ENCODE measurements at places on chromosomes 12 and 14.
A peak's percentile ranks its signal among the peaks of the same experiment; 100 is the strongest.

DNA sequence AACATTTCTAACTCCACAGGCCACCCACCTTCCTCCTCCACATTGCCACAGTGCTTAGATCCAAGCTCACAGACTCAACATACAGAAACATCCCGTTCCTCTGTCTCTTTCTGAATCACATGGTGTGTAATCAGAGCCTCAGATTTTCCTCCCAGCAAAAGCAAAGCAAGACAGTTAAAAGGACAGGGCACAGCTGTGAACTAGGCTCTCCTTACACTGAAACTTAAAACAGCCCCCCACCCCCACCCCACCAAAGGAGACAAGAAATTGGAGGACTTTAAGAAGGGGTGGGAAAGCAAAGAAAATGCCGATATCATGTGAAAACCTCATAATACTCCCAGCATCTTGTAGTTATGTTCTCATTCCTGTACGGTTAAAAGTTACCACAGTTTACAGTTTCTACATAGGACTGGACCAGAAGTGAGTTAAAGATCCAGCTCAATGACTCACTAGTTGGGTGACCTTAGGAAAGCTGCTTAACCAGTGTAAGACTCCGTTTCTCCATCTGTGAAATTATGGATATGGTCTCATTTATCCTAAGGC lies 4.8 kb downstream of the YBX3 start:
- DNase-seq = no peak

DNA sequence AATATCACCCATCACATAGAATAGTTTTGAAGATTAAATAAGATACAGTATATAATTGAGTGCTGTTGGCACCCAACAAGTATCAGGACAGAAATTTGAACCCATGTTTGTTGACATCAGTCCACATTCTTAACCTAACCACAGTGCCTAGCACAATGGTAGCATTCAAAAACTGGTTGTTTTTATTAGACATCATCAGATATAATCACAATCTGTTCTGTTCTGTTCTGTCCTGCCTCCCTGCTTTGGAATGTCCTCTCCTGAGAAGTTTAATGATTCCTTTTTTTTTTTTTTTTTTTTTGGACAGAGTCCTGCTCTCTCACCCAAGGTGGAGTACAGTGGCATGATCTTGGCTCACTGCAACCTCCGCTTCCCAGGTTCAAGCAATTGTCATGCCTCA lies 476.6 kb downstream of the RMST start:
- no peak for DNase-seq

- no peak for DNase-seq
Observed at GRCh38 chr12:12482150-12482761, 80.4 kb downstream of the DUSP16 start.

- DNase-seq = no peak
Observed at GRCh38 chr12:115362339-115362976, 678.5 kb upstream of the TBX3 start.

DNA sequence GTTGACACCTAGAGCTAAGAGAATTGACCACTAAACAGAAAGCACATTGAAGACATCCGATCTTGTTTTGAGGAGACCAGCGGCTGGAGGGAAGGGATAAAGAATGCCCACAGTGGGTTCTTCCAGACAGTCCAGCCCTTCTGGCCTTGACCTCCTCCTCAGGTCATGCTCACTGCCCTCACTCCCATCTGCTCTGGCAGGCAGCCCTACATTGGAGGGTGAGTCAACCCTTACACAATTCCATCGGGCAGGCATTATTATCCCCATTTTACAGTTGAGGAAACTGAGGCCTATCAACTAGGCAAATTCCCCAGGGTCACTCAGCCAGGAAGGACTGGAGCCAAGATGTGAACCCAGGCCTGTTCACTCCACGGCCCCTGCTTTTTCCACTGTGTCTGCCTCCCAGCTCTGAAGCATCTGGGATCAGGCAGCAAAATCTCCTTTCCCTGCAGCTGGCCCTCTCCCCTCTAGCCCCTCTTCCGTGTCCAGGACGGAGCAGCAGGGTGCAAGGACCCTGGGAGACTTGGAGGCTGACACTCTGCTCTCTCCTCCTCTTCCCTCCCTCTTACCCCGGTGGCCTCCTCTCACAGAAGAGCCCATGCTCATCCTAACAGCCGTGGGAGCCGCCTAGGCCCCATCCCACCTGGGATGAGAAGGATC lies 5.3 kb downstream of the SCNN1A start:
- no peak for DNase-seq

DNA sequence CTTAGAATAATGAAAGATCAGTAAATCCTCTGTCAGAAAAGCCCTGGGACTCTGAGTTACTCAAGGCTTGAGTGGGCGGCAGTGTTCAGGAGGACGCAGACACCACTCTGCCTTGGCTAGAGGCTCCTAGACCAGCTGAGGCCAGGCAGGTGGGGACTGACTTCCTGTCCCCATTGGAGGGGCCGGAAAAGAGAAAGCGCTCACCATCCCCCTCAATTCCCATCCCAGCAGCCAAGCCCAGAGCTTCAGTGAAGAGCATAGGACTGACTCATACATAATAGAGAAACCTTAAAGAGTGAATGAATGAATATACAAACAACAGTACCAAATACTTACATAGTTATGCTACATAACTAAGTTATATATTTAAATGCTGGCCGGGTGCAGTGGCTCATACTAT lies 62.0 kb downstream of the PLEKHG7 start:
- no peak for DNase-seq

GRCh38 chr14:88463318-88463717 lies 77.9 kb downstream of the SPATA7 start:
- DNase-seq = no peak

GRCh38 chr12:94133964-94134795 lies 14.2 kb upstream of the PLXNC1 start:
- DNase-seq = peak; percentile 51

DNA sequence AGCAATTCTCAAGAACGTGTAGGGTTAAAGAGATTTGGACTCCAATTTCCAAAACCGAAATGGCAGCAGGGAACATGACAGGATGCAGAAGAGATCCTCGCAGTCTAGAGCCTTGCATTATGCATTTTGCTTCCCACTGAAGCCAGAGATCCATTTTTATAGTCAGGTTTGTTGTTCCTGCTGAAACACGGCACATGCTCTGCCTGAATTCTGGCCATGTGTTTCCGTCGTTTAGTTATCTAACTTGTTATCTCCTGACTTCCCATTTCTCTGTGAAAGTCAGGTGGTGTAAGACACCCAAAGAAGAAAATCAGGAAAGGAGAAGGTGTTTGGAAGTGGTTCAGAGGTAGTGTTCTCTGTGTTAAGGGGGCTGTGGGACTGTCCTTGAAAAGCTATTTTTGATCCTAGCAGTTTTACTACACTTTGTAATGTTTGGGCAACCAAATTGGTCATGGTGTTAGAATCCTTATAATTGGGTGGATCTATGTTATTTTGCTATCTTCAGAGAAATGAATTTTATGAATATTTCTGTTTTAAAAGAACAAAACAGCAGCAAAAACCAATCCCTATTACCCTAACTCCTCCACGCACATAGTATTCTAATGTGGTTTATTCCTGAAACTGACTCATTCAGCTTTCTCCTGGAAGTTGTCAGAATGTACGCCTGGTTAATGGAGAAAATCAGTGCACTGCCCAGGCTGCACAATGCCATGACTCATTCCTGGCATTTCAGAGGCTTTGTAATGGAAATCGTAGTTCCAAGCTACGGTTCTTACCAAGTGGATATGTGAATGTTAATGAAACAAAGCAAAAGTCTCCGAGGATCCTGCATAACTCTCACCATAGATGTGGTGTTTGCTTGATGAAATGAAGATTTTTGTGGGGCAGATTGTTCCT lies 110.1 kb downstream of the SAMD4A start:
- DNase-seq = no peak
